ENCODE measurements at places on chromosomes 2 and 18. TPM values are rescaled to one million over a fixed set of nuclear protein-coding genes. Genes with fewer than 3 reads are reported as not detected.

GRCh38 chr18:69469444-69469919 lies 68.8 kb downstream of the DOK6 start:
- DNase-seq = no peak

- DNase-seq = no peak
Observed at GRCh38 chr18:41024792-41025191, 930.2 kb upstream of the PIK3C3 start.

DNA sequence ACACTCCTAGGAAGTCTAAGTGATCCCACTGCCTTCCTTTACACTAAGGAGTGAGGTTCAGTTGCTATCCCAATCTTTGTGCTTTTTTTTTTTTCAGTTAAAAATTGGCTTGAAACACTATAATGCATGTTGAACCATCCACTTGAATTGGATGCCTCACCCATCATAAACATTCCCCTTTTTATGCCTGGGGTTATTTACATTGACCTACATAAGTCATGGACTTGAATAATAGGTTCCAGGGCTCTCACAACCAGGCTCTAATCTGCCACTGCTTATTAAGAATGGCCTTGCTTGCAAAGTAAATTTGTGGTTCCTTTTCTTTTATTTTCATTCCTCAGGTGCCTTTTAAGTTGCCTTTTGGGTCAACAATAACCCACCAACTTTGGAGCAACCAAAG lies 236.1 kb upstream of the MEIS1 start:
- no peak for DNase-seq

DNA sequence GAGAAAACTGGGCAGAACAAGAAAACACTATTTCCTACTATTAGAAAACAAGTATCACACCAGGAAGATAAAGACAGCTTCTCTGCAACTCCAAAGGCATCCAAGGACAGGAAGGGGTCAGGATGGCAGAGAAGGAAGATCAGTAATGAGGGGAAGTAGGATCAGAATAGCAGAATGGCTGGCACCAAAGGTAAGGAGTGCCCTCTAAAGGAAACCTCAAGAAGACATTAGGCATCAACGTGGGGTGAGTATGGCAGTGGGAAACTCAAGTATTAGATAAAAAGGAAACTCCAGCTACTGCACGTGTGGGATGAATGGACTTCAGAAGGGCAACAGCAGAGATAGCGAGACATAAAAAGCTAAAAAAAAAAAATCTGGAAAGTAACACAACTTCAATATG lies 25.9 kb downstream of the HDLBP start:
- no peak for DNase-seq

Gene KLHL30
- 19.8 TPM for polyA plus RNA-seq

Gene TSPYL6
- 0.12 TPM for polyA plus RNA-seq

Gene SYT4
- polyA plus RNA-seq = 0.22 TPM
